ENCODE measurements at places on chromosomes 1 and 21. TPM values are rescaled to one million over a fixed set of nuclear protein-coding genes. Genes with fewer than 3 reads are reported as not detected.

Gene GJA8
- not detected for total RNA-seq

DNA sequence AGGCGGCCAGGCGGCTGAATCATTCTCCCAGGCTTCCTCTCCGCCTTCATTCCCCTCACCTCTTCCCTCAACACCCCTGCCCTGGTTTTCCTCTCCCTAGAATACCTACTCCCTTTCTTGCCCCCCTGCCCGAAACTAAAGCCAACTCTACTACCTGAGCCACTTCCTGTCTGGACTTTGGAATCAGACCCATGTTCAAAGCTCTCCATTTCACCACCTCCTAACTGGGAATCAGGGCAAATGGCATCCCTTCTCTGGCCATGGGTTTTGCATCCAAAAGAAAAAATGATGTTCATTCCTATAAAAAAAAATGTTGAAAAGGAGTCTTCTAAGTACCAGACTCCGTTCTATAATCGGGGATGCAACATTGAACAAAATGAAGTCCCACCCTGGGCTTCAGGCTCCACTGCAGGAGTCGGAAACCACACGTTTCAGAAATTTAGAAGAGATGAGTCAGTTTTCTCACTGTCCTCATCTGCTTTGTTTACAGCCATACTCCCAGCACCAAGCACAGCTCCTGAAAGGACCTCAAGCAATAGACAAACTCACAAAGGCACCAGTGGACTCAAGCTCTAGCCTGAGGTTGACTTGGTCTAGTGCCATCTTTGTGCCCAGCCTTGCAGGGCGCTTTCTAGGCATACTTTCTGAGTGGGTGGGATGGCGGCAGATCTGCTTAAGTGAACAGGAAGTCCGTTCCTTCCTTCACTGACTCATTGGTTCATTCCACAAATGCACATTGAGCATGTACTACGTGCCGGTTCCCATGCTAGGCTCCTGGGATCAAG is 176.2 kb downstream of the IGSF21 start:
- no peak for DNase-seq
- H3K4me3 ChIP-seq, result no peak overlapping the region
- H3K36me3 ChIP-seq, result no peaks in the 10 kb centered on the region
- H3K4me1 ChIP-seq, result no peaks in the 10 kb centered on the region
- H3K27me3 ChIP-seq, result no peaks in the 10 kb centered on the region
- H3K27ac ChIP-seq, result no peak overlapping the region

Gene CASQ1
- total RNA-seq, result not detected

Gene OR2G2
- total RNA-seq, result not detected
